ENCODE measurements at places on chromosomes 13 and 19.

DNA sequence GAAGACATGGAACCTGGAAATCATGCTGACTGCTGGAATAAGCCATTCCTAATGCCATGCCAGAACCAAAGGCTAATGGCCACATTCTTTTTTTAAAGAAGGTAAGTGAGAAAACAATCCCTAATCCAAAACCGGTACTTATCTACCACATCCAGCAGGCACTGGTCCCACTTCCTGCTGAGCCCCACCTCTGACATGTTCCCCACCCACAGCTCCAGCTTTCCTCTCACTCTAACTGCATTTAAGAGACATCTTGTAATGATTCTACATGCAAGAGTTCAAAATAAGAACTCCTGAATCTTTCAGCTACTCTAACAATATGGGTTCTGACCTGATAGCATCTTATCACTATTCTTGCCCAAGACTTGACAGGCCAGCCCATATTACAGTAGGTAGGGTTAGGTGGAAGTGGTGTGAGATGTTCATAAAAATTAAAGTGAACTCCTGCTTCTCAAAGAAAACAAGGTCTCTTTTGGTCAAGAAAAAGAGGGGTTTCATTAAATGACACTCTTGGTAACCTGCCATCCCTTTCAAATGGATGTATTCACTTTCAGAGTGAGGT lies 41.9 kb downstream of the N4BP2L2 start:
- DNase-seq, result no peak

GRCh38 chr13:34914416-34914815 lies 27.7 kb upstream of the NBEA start:
- DNase-seq, result no peak

DNA sequence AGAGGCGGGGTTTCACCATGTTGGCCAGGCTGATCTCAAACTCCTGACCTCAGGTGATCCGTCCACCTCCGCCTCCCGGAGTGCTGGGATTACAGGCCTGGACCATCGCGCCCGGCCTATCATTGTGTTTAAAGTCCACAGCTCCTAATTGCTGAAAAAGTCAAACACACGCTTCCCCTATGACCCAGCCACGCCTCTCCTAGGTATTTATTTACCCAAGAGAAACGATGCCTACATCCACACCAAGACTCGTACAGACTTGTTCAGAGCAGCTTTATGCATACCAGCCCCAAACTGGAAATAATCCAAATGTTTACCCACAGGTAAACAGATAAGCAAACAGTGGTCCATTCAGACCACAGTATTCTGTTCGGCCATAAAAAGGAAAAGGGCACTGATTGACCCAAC lies 15.1 kb downstream of the ZNRF4 start:
- no peak for DNase-seq

GRCh38 chr13:110524541-110525257 lies 36.8 kb downstream of the RAB20 start:
- DNase-seq, result peak; percentile 40

DNA sequence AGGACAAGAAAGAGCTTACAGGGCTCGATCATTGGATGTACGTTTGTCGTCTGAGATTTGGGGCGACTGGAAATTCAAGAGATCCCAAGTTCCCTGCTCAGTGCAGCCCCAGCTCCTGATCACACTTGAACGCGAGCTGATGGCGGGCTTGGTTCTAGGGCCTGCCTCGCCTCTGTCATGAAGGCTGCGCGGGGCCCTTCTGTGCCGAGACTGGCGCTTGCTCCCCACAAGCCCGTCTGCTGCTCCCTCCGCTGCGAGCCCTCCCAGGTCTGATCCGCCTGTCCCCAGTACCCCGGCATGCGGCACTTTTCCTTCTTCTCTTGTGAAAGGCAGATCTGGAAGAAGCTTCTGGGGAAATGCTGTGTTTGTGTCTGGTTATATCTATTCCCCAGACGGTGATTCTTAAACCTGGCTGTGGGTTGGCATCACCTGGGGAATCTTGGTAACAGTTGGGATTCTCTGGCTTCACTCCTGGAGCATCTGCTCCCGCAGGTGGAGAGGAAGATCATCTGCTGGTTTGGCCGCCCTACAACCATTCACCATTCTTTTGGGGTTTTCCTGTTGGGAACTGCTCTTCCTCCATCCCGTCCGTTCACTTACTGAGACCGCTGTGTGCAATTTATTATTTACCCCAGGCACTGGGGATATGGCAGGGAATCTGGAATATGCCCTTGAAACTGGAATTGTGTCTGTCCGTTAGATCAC lies 43.6 kb downstream of the SIPA1L3 start:
- no peak for DNase-seq
